ENCODE measurements at places on chromosomes 2 and 18.

DNA sequence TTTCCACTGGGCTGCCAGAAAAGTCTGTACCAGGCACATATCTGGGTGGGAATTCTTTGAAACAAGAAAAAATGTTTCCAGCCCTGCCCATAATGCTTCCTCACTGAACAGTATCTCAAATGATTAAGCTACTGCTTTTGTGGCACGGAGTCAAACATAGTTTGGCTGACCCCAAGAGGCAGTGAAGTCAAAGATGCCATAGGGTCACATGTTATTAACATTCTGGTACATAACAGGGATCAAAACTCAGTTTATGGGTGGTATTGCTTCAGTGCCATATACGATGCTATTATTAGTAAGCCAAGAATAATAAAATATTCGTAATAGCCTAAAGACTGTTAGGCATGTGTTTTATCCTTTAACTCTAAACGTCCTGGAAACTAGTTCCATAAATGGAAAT lies 112.4 kb downstream of the FEZ2 start:
- DNase-seq: no peak

DNA sequence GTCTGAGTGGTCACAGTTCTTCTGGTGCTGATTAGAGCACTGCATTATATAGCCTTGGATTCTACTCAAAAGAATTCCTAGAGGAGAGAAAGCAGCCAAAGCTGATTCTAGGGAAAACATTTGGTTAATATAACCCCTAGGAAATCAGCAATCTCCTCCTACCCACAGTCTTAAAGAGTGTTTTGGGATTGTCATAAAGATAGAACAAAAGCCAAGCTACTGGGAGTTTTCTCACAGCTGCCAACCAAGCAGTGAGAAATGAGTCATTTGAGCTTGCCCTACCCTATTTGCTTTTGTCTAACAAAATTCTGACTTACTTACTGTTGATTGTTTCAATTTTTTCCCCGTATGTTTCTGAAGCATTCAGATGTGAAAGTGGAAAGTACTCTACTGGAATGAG lies 469.3 kb downstream of the PLCL1 start:
- DNase-seq: no peak

DNA sequence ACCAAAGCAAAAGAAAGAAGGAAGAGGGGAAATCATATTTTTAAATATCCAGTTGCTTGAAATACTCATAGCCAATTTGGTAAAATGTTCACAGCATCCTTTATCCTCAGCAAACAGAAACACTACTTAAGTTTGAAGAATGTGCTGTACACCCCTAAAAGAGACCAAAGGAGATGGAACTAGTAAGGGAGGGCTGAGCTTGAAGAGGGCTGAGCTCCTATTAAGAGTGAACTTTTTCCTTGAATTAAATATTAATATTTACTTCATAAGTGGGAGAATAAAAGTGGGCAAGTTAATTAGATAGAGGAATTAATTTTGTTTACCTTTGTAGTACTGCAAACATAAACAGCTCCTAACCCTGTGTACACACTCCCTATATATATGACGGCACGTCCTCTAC lies 7.0 kb downstream of the EVX2 start:
- DNase-seq: no peak

DNA sequence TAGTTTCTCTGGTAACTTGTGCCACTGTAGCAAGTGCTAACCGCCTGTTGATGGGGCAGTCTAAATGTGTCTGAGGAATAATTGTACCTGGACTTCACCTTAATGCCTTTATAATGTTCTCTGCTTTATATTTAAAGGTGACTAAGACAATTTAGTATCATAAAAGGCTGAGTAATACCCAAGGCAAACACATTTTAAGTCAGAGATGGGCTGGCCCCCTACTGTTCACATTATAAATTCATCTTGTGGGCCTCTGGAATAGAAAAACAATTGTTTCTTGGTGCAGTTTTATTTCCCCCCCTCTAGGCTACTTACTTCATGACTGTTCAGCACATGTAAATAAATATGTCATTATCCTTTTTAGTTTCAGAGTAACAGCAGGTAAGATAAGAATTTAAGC lies 559.3 kb upstream of the PIK3C3 start:
- DNase-seq: no peak

GRCh38 chr18:62179213-62179612 lies 7.6 kb downstream of the PIGN start:
- no peak for DNase-seq

DNA sequence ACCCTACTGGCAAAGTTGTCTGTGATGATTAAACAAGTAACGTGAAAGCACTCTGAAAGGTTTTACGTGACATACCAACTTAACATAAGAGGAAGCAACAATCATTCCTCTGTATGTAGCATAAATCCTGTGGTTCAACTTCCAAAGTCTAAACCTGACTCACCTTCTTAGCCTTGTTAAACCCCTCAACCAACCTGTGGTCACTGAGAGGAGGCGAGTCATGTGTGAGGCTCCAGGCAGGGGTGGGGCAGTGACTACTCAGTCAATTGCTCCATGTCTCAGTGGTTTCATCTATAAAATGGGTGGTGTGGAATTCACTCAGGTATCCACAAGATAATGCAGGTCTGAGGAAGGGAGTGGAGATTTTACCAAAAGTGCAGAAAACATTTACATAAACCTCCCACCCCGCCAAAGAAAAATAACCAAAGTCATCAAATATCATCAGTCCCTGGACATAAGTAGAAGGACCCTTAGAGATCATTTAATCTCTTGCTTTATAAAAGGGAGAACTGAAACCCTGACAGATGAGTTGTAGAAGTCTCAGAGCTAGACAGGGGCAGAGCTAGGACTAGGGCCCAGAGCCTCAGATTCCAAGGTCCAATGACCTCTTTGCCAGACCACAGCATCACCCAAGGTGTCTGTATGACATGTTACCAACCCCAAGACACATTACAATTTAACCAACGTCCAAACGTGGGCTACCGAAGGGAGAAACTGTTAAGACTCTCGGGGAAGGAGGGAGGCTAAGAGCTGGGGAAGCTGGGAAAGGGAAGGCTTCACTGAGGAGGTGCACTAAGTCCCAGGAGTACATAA lies 3.7 kb upstream of the PCBP1 start:
- no peak for DNase-seq

GRCh38 chr2:220001751-220002150 lies 374.3 kb downstream of the SLC4A3 start:
- no peak for DNase-seq

DNA sequence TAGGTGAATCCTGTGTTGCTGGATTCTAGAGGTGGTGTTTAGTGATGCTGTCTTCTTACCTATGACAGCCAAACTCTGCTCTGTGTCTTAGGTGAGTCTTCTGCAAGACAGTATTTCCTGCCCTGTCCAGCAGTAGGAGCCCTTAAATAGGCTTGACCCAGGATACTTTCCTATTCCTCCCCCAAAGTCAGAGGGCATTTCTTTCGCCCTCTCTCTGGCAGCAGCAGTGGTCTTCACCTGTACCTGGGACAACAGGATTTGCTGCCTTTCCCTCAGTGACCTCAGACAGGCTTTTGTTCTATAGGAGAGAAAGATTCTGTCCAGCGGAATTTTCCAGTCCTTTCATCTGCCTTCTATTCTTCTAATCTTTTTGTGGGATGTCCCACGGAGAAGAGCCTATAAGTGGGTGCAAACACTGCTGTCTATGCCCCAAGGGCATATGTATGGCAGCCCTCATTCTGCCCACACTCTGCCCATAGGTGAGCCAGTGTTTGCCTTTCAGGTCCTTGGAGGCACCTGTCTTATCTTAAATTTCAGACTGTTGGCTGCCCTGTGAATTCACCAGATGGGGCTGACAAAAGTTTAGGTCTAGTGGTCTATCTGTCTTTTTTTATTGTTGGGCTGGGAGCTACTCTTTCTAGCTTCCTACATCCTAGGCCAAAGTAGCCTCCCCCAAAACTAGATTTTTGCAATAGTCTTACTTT lies 177.3 kb upstream of the SPOPL start:
- DNase-seq: no peak

DNA sequence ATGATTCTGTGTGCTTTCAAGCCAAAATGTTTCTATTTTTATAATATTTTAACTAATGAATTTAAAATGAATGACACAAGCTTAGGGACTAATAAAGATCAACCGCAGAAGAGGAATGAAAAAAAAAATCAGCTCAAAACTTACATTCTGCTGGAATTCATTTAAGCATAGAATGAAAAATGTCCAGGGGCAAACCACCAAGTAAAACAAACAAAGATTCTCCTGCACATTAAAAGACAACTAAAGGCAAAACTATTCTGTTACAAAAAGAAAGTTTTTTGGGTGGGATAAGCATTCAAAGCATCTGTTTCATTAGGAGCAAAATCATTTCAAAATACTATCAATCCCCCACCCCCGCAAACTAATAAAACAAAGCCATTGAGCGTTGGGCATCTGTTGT lies 99.3 kb upstream of the SOX11 start:
- DNase-seq: no peak
